ENCODE measurements at places on chromosomes 4 and X. TPM values are rescaled to one million over a fixed set of nuclear protein-coding genes. Genes with fewer than 3 reads are reported as not detected.

Gene ASMT
- total RNA-seq, result 0.15 TPM

Gene SPIN2A
- 0.15 TPM for total RNA-seq

Gene C1QTNF7
- not detected for total RNA-seq

Gene CFAP47
- 0.02 TPM for total RNA-seq

Gene PDZD4
- total RNA-seq, result 2.9 TPM

Gene GPRASP3
- 3.5 TPM for total RNA-seq

Gene SYN1
- total RNA-seq, result 0.25 TPM

Gene MAGEA12
- 0.15 TPM for total RNA-seq

Gene SLC25A6
- total RNA-seq, result 467 TPM

Gene CCSER1
- not detected for total RNA-seq

Gene FANCB
- total RNA-seq, result 3.6 TPM

Gene SUPT20HL1
- not detected for total RNA-seq

Gene GLRB
- 0.96 TPM for total RNA-seq

Gene XAGE1A
- total RNA-seq, result 16.0 TPM

Gene GNRHR
- not detected for total RNA-seq

Gene TMSB15C
- total RNA-seq, result 0.14 TPM
